ENCODE measurements at places on chromosomes 2 and 18.

GRCh38 chr2:237429753-237430152 lies 15.8 kb upstream of the COL6A3 start:
- DNase-seq, result no peak

- DNase-seq, result no peak
Measured at GRCh38 chr18:43800584-43800983, 523.3 kb upstream of the SYT4 start.

GRCh38 chr18:44079606-44080005 lies 601.1 kb upstream of the SETBP1 start:
- peak; percentile 91 for DNase-seq

- DNase-seq, result no peak
Measured at GRCh38 chr2:169683054-169683424, 11.2 kb downstream of the CFAP210 start.

GRCh38 chr18:75408554-75409506 lies 18.7 kb downstream of the SMIM21 start:
- peak; percentile 84 for DNase-seq

DNA sequence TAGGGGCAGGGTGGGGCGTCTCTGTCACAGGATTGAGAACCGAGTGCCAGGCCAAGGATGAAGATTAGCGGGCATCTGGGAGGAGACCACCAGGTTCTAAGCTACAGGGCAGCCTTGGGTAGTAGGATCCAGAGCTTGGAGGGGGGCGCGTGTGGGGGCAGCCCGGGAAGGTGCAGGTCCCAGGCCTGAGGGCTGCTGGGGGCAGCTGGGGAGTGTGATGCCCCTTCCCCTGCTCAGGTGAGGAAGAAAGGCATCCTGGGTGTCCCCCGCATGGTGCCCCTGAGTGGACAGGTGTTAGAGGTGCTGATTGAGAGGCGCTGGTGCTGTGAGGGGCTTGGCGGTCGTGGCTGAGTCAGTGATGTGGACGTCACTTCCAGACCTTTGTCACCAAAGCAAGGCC lies 33.9 kb upstream of the MBP start:
- no peak for DNase-seq

GRCh38 chr2:189020179-189020578 lies 46.0 kb downstream of the COL3A1 start:
- no peak for DNase-seq

- no peak for DNase-seq
Measured at GRCh38 chr18:10064267-10064666, 150.5 kb downstream of the VAPA start.

DNA sequence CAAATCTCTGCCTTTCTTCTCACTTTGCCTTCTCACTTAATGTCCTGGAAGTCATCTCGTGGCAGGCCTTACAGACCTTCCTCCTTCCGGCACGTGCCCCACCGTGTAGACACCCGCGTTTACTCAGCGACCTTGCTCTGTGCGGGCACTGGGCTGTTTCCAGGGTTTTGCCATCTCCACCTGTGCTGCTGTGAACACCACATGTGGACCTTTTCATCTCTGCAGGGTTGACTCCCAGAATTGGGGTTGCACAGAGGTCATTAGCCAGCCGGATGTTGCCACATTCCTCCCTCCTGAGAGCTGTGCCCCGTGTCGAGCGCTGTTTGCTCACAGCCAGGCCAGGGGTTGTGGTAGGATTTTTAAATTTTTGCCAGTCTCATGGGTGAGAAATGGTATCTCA lies 25.4 kb downstream of the KCNG2 start:
- no peak for DNase-seq

DNA sequence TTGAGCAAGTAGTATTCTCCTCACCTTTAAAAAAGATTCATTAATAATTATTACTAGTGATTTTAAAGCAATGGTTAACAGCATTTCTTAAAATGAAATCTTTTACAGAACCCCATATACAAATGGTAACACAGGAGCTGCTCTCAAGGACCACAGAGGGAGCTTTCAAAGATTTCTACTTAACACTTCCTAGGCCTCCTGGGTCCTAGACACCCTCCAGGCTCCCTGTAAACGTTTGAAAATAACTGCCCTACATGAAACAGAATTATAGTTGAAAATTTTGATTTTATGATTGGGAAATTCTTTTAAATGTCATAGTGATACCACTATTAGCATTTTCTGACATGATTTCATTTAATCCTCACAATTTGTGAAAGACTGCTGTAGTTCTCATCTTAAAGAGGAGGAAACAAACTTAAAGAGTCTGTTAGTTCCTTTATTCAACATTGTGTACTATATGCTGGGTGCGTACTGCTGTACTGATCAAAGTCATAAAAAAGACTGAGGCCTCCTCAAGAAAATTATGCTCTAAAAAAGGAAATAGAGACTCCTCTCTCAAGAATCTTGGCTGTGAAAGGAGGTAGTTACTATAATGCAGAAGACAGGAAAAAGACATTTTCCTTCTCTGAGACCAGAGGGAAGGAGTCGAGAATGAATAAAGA lies 10.6 kb downstream of the CUL3 start:
- DNase-seq, result no peak

DNA sequence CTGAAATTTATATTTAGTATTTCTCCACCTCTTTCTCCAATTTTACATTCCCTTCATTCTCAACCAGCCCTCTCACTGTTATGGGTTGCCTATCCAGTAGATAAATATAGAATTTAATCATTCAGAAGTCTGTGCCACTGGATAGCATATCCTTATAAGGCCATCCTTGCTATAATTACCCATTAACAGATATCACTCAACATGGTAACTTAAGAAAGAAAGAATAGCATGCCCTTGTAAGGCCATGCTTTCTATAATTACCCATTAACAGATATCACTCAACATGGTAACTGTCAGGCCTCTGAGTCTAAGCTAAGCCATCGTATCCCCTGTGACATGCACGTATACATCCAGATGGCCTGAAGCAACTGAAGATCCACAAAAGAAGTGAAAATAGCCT lies 1137.4 kb upstream of the FAM98A start:
- DNase-seq, result no peak

GRCh38 chr2:225272173-225272572 lies 127.3 kb upstream of the NYAP2 start:
- no peak for DNase-seq

DNA sequence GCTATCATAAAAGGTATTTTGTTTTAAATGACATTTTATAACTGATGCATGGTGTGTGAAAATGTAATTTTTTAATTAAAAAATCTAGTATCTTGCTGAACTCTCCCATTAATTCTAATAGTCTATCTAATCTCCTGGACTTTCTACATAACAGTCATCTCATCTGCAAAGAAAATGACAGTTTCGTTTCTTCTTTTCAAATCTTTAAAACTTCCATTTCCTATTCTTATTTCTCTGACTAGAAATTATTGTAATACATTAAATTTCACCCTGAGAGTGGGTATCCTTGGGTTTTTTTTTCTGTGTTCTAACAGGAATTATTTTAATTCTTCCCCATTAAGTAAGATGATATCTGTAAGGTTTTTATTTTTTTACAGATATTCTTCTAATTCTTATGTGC lies 120.1 kb downstream of the KCNF1 start:
- no peak for DNase-seq

GRCh38 chr2:128506534-128506933 lies 187.9 kb upstream of the HS6ST1 start:
- DNase-seq, result no peak

DNA sequence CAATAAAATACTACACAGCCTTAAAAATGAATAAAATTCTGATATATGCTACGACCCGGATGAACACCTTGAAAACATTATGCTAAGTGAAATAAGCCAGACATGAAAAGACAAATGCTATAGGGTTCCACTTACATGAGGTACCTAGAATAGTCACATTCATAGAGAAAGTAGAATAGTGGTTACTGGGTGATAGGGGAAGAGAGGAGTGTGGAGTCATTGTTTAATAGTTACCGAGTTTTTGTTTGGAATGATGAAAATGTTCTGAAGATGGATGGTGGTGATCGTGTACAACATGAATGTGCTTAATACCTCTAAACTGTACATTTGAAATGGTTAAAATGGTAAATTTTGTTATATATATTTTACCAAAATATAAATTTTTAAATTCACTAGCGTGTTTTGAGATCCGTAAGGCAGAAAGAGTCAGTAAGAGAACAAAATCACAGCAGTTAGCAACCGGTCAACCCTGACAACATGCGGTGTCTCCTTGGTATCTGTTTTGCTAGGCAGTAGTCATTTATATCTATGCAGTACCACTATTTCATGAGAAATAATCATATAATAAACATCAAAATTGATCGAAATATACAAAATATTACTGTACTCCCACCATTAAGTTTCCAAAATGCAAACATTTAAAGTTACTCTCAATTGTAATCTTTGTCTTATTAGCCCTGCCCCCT lies 11.1 kb downstream of the SCN9A start:
- no peak for DNase-seq

DNA sequence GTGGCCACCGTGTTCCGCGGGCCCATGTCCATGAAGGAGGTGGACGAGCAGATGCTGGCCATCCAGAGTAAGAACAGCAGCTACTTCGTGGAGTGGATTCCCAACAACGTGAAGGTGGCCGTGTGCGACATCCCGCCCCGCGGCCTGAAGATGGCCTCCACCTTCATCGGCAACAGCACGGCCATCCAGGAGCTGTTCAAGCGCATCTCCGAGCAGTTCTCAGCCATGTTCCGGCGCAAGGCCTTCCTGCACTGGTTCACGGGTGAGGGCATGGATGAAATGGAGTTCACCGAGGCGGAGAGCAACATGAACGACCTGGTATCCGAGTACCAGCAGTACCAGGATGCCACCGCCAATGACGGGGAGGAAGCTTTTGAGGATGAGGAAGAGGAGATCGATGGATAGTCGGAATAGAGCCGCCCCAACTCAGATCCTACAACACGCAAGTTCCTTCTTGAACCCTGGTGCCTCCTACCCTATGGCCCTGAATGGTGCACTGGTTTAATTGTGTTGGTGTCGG lies 17.7 kb downstream of the TUBB6 start:
- DNase-seq, result no peak

- peak; percentile 36 for DNase-seq
Measured at GRCh38 chr2:190972846-190973245, 41.1 kb downstream of the STAT1 start.

- no peak for DNase-seq
Measured at GRCh38 chr2:16155766-16156165, 215.4 kb downstream of the MYCN start.

- peak; percentile 93 for DNase-seq
Measured at GRCh38 chr2:230758566-230759480, 46.2 kb downstream of the CAB39 start.

DNA sequence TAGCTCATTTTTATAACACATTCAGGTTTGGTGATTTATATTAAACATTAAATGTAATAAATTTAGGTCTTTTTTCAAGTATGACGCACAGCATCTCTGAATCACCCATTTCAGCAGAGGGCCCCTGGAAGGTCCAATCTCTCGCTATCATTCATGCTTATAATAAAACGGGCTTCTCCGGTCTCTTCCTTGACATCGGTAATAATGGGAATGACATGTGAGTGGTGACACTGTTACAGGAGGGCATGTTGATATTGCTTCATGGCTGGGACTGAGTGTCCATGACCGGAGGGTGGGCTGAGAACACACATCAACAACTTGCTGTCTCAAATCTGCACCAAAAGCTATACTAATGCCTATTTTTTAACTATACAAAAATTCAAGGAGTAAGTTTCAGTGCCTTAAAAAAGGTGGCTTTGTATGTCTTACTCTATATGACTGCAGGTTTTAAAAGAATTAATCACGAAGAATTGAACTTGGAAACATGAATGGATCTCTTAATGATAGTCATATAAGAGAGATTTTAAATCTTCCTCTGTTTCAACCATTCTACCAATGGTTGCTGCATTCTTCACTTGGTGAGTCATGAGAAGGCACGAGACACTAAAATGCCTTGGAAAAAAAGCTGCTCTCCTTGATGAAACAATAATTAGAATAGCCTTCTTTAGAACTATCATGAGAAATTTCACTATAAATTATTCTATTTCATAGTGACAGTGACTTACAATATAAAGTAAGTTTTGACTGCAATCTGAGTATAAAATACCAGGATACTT lies 101.9 kb upstream of the NRP2 start:
- peak; percentile 38 for DNase-seq

DNA sequence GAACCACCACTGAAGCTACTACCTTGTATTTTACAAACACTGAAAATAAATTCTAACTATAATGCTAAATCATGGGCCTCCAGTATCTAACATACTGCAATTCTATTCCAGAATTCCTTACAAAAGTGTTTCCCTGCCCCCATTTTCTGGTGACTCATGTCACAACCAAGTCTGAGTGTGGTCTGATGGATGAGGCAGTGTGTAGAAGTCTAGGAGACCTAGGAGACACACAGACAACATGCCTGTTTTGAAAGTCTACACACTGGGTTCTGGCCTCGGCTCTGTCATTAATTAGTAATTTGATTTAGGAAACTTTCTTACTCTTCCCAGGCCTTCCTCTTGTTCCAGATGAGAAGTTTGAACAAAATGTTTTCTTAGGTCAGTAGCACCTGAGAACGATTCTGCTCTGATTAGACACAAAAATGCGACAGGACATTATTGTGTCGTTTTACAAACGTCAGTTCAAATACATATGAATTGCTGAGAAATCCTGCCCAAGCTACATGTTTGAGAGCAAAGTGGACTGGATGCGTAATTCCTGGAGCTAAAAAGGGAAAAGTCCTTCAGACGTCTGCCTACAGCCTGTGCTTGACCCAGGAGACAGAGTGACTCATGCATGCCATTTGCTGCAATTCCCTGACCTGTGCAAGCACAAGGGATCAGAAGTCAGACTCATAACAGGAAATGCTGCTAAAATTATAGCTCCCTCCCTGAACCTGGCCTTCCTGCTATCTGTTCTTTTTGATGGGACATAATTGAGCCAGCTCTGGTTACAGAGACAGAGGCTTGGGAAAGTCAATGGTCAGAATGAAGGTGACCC lies 494.4 kb downstream of the SOX11 start:
- peak; percentile 8 for DNase-seq

DNA sequence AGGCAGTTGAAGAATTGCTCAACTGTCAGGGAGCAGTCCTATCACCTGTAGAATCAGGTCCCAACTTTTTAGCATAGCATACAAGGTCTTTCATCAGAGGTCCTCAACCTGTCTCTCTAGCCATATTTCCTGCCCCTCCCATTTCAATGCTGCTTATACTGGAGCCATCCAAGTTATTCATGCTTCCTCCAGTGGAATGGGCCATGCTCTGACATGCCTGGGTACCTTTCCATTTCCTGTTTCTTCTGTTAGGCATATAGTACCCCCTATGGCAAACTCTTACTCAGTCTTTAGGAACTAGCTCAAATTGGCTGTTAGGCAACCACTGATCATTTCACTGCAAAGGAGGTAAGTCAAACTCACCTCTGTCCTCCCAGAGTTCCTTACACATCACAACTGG lies 51.0 kb upstream of the ABCA12 start:
- no peak for DNase-seq

- DNase-seq, result no peak
Measured at GRCh38 chr2:113406114-113406513, 31.4 kb upstream of the ZNG1B start.

GRCh38 chr2:1784087-1784486 lies 39.8 kb upstream of the PXDN start:
- DNase-seq, result no peak

DNA sequence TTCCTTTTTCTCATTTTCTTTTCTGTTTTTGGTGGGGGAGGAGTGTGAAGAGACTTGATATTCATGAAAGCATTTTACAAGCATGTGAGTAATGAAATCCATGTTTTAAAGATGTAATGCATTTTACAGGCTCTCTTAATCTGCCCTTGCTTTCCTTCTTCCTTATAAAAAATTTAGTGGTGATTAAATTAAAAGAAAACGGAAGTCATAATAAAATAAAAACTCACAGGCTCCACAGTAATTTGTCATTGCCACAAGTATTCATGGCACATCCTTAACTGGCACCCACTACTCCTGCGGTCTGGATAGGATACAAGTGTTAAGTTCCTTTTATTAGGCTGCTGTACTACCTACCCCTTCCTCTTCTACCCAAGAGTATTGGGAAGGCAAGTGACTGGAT lies 241.2 kb downstream of the SLC4A3 start:
- DNase-seq, result no peak

All from fibroblast of pulmonary artery (primary cell).